ENCODE measurements at places on chromosomes 6 and 20.
A peak's percentile ranks its signal among the peaks of the same experiment; 100 is the strongest.

DNA sequence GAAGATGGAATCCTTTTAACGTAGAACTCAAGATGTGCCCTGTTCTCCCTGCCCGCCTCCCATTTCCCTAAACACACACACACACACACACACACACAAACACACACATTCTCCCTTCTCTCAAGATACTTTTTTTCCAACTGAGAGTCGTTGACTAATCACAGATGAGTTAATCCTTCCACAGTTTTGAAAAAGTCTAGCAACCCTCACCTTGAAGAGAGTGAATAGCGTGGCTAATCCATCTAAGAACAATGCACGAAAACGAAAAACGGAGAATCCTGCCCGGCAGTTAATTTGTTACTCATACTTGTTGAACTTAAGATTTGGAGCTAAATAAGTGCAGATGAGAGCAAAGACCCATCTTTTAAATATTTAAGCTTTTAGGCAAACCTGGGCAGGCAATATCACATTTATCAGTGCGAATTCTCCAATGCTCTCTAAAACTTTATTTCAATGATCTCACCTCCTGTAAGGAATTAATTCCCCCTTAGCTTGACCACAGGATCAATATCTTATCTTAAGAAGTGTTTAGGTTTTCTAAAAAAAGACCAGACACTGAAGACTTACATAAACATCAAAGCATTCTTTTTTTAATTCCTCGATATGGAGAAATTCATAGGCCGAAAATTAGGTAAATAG lies 1.1 kb downstream of the AGPAT4 start:
- peak; percentile 22 for DNase-seq

- no peak for DNase-seq
Observed at GRCh38 chr20:12207875-12208274, 290.2 kb downstream of the BTBD3 start.

DNA sequence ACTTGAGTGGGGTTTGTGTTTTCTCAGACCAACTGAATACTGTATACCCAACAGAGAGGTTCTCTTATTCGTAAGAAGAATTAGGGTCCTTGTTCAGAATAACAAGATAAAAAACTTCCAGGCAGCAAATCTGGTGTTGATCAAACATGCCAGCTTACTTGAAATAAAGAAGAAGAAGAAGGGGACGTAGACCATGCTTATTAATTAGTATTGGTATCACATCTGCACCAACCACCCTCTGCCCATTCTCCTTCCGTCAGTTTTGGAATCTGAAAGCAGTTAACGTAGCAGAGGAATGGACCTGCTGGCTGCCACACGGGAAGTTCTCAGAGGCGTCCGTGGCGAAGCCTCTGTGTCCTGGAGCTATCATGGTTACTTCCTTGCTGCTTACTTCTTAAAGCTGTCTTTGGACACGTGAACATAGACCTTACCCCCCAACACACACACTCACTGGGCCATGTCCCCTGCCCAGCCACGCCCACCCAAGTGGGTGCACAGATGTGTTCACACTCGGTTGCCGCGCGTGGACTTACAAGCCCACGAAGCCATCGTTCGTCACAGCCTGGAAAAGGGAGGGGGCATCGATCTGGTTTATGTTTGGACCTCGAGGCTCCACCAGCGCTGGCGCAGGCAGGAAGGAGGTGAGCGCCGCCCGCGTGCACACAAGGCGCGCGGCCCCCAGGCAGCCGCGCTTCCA lies 4.1 kb upstream of the DLL1 start:
- DNase-seq: no peak

GRCh38 chr6:108653949-108654348 lies 93.2 kb downstream of the FOXO3 start:
- peak; percentile 88 for DNase-seq

- peak; percentile 60 for DNase-seq
Observed at GRCh38 chr6:45502456-45502855, 124.7 kb upstream of the SUPT3H start.

DNA sequence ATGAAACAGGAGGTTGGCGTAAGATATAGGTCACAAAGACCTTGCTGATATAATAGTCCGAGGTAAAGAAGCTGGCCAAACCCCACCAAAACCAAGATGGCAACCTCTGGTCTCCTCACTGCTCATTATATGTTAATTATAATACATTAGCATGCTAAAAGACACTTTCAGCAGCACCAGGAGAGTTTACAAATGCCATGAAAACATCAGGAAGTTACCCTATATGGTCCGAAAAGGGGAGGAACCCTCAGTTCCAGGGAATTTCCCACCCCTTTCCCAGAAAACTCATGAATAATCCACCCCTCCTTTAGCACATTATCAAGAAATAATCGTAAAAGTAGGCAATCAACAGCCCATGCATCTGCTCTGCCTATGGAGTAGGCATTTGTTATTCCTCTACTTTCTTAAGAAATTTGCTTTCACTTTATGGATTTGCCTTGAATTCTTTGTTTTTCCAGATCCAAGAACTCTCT lies 923.4 kb downstream of the QKI start:
- DNase-seq: no peak

- DNase-seq: no peak
Observed at GRCh38 chr6:126477678-126478077, 137.8 kb downstream of the CENPW start.

DNA sequence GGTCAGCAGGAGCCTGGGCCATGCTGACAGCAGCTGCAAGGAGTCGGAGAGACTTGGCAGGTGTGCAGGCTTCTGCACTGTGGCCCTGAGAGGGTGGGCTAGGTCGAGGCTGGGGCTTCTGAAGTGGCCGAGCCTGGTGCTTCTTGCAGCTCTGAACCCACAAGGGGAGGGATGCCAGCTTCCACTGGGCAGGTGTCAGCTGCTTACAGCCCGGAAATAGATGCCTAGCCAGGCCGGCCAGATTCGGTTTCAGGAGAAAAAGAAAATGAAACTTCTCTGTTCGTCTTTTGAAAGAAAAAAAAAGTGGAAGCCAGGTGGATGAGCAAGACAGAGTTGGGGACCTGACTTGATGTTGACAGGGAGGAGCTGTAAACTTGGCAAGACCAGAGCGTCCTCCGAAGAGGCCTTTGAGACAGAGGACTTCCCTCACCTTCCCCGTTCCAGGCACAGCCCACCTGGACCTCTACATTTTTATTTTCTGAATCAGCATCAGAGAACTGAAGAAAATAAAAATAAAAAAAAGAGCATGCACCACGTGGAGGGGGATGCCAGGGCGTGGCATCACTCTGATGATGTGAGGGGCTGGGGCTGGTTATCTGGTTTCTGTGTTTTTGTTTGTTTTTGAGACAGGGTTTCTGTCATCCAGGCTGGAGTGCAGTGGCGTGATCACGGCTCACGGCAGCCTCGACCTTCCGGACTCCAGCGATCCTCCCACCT lies at the start of gene ZBP1:
Gene ZBP1, minus strand, starts transcription at position 153 of the 717 bp plus-strand sequence. Its CDS starts 131 bp downstream, at position 22.
- no peak for DNase-seq

- DNase-seq: no peak
Observed at GRCh38 chr20:59616306-59616705, 12.0 kb downstream of the PHACTR3 start.

- DNase-seq: no peak
Observed at GRCh38 chr6:47057830-47058540, 15.9 kb upstream of the ADGRF1 start.

GRCh38 chr20:47108994-47109393 lies 214.4 kb downstream of the EYA2 start:
- no peak for DNase-seq

DNA sequence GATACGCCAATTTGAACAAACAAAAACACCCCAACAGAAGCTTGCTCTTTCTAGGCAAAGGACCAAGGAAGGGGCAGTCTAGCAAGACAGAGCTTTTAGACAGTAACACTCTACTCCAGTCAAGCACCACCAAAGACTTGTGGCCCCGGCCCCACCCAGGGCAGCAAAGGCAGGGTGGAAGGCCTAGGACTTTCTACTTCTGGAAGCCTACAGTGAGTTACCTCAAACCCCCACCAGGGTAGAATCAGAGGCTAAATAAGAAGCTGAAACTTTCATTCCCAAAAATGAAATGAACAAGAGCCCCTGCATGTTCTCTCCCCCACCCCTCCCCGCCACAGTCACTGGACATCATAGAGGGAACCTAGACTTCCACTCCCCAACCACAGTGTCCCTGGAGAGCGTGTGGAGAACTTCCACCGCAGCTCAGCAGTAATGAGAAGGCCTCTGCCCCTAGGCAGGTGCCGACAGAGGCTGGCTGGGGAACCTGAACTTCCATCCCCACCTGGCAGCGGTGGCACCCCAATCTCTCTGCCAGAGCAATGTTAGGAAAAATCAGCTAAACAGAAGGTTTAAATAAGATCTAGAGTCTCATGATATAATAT lies 40.0 kb downstream of the KATNA1 start:
- DNase-seq: no peak

DNA sequence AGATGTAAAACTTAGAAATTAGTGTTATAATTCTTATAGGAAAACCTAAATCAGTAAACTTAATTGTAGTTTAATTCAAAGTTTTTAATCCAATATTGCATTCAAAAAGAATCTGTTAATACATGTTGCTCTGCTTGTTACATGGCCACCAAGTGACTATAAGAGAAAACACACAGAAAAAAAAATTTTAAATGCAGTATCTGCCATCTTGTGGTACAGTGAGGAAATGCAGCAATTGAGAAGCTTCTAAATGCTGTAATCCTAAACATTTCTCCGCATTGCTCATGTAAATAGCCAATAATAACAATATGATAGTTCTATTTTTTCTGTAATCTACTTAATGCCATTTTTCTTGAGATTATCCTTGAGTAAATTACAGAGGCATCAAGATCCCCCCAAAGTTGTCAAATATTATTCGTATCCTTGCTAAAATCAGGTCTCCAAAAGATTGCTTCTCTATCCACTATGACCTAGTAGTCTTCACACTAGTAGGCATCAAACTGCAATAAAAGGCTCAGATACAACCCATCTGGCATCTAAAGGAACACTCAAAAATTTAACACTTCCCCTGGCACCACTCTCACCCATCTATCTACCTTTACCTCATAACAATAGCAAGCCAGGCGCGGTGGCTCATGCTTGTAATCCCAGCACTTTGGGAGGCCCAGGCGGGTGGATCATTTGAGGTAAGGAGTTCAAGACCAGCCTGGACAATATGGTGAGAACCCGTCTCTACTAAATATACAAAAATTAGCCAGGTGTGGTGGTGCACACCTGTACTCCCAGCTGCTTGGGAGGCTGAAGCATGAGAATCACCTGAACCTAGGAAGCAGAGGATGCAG lies 34.6 kb downstream of the HDAC2 start:
- peak; percentile 68 for DNase-seq

Data from LHCN-M2 (cell line).